ENCODE measurements at places on chromosomes 12 and 14.

DNA sequence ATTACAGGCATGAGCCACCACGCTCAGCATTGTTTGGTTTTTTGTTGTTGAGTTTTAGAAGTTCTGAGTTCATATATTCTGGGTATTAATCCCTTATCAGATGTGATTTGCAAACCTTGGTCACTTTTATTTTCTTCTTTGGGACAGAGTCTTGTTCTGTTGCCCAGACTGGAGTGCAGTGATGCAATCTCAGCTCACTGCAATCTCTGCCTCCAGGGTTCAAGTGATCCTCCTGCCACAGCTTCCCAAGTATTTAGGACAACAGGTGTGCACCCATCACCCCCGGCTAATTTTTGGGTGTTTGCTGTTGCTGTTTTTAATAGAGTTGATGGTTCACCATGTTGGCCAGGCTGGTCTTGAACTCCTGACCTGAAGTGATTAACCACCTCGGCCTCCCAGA is 11.8 kb downstream of the USP30 start:
- no peak for DNase-seq

DNA sequence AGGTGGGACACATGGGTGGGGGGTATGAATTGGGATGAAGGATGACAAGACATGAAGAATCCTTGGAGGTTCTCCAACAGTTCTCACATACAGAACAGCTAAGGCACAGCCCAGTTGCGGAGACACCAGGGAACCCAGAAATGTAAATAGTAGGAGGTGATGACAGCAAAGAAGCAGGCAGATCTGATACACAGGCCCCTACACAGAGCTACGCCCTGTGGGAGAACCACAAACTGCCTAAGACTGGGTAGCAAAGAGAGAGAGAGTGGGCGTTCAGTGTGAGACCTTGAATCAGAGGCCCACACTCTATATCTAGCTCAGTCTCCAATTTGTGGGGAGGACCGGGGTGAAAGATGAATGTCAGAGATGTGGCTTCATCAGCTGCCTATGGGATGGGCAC is 9.5 kb upstream of the NUMB start:
- no peak for DNase-seq

- no peak for DNase-seq
These were observed 5.8 kb downstream of the EFS start for GRCh38 chr14:23359167-23359626.

GRCh38 chr12:45913631-45914030 is 76.7 kb downstream of the SCAF11 start:
- no peak for DNase-seq

- DNase-seq, result no peak
These were observed 266.4 kb downstream of the NAV3 start for GRCh38 chr12:78096909-78097597.

DNA sequence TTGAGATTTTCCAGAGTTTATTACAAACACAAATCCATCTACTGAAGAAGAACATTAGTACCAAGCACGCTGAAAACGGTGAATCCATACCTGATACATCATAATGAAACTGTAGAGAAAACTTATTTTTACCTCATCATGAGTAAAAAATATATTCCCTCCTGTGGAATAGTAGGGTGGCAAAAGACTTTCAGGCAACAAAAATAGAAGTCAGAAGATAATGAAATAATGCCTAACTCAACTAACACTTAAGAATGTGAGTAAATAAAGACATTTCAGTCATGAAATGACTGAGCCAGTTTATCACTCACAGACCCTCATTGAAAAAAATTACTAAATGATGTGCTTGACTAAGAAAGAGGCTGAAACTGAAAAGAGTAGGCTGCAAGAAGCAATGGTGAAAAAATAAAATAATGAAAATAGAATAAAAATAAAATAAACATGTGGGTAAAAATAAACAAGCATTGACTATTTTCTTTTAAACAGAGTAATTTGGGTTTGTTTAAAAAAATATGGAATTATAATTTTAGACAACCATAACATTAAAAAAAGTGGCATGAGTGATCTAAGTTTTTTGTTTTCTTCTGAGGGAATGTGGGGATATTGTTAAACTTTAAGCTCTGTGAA is 148.6 kb downstream of the ASCL1 start:
- no peak for DNase-seq

GRCh38 chr12:46480316-46480715 is 107.7 kb upstream of the SLC38A2 start:
- no peak for DNase-seq

- DNase-seq, result no peak
These were observed 291.2 kb downstream of the ZFP36L1 start for GRCh38 chr14:68501614-68502052.

DNA sequence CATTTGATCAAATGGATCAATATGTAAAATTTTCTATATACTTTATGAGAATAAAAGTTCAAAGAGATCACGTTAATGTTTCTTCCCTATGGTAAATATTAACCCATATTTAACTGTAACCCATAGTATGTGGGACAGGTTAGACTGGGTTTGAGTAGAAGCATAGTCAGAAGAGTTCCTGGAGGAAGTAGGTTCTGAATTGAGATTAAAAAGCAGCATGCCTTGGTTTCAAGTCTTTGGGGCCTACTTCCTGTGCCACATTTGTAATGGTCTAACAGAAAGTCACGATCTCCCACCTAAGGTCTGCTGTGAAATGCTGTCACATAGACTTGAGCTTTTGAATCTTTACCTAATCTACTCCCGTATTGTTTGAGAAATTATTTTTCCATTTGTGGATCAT is 63.8 kb downstream of the FIGNL2 start:
- DNase-seq, result no peak
